ENCODE measurements at places on chromosomes 3 and 15.

DNA sequence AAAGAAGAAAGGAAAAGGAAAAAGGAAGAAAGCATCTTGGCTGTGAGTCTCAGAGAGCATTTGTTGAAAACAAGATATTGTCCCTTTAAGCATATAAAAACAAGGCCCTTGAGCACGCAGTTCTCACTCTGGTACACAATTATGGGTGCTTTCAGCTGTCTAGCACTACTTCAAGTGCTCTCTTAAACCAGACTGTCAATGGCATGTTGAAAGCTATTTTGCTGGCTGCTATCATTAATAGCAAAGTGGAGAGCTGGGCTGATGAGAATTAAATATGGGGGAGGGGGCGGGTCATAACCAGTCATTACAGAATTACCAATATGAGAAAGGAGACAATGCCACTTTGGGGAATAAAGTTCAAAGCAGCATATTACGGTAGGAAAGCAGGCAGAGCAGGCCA lies 9.3 kb downstream of the TLE3 start:
- no peak for DNase-seq

DNA sequence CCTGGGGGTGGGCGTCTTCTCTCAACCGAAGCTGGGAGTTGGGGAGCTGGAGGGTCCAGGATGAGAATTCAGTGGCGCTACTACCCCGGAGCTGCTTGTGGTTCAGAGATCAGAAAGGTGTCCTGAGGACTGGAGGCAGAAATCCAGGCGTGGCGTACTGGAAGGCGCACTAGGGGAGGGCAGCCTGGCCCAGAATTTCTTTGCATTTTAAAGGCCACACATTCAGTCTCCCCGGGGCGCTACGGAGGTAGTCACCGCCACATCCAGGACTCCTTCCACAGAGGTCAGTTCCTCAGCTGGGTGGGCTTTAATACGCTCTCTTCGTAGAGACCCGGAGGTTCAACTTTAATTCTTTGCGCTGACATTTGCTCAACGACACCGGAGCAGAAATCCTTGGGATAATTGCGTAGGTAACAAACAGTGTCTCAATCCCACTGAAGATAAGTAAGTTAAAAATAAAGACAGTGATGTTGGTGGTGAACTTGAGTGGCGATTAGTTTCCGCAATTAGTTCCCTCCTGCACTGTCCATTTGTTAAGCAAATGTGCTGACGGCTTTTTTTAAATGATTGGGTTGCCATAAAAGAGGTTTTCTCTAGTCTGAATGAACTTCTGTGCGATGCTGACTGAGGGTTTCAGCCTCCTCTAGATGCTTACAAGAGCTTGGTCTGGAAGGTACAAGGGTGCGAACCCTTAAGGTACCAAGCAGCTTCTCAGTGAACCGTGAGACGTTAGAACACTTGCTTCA lies 535 bp downstream of the MCTP2 start:
- no peak for DNase-seq

- DNase-seq, result no peak
Measured at GRCh38 chr15:62334536-62334935, 169.5 kb upstream of the C2CD4B start.

GRCh38 chr3:144039661-144040060 lies 68.0 kb downstream of the DIPK2A start:
- DNase-seq, result no peak

GRCh38 chr3:98095882-98096281 lies 8.9 kb downstream of the OR5AC2 start:
- DNase-seq, result no peak

DNA sequence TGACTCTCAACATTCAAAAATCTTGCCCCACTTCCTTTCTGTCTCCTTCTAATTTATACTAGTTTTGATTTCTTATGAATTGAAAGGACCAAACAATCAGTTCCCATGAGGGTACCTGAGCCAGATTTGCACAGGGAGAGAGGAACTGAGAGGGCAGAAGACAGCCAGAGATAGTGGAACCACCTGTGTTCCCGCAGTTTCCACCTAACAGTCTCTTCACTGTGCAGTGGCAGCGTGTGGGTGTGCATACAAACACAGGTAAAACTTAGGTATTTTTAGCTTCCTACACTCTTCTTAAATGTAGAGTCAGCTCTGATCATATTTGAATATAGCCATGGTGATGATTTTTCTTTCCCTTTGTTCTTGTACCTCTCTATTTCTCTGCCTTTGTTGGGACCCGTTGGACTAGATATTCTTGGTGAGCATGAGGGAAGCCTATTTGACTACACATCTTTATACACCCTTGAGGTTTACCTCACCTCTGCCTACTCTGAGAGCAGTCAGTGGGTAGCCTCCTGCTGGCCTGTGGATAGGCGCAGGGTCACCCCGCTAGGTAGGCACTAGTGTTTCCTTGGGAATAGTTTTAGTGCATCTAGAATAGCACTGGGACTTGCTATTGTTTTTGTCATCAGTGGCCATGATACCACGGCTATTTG lies 58.8 kb downstream of the MAP3K13 start:
- no peak for DNase-seq

DNA sequence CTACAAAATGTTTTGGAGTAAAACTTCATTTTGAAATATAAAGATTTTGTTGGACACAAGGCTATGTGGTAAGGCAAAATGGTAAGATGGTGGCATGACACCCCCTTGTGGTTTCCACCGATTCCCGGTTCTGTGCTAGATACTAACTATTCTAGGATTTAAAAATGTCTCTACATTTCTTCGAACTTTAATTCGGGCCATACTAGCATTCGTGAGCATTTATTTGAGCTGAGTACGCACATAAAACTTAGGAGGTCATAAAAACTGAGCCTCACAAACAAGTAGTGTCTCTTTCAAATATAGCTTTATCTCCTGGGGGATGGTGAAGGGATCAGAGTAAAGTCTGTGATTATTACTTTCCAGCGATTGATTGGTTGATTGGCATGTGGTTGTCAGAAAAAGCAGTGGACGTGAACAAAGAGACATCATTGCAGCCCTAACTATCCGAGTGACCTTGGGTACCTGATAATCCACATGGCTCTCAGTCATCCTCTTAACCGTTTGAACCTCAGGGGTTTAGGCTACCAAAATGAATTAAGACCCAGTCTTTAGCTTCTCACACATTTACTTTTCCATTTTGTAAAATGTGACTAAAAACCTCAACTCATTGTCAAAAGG lies 1.1 kb upstream of the ZNF639 start:
- peak; percentile 28 for DNase-seq

- peak; percentile 28 for DNase-seq
Measured at GRCh38 chr3:96813820-96814650, at the start of gene EPHA6. TSS of gene EPHA6 (plus strand) at chr3:96814594.

DNA sequence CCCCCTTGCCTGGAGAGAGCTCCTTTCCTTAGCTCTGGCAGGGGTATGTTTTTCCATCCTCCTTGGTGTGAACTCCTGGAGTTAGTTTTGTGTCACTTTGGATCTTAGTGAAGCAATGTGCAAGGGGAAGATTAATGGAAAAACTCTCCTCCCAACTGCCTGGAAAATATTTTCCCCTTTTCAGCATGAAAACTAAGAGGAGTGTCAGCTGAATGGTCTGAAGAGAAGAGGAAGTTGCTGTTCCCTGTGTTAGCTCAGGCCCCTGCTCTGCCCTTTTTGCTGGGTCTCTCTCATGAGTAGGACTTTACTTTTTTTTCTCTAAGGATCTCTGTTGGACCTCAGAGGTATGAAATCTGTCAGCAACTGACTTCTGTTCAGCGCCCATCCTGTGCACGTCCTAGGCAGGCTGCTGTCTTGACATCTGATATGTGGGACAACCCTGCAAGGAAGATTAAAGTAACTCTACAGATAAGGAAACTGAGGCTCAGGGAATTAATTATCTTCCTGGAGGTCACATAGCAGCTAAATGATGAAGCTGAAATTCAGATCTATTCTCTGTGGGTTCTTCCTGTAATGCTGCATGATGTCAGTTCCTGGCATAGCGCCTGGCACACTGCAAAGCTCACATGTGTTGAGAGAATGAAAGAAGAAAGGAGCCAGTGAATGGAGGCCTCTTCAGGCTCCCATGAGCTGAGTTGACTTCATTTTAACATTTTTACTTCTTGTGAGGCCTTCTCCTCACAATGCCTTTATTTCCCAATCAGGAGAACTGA lies 109.7 kb upstream of the GALNT15 start:
- peak; percentile 91 for DNase-seq

- no peak for DNase-seq
Measured at GRCh38 chr3:108415661-108416060, 94.7 kb downstream of the MYH15 start.

- no peak for DNase-seq
Measured at GRCh38 chr3:39724233-39724846, 85.1 kb upstream of the MYRIP start.

DNA sequence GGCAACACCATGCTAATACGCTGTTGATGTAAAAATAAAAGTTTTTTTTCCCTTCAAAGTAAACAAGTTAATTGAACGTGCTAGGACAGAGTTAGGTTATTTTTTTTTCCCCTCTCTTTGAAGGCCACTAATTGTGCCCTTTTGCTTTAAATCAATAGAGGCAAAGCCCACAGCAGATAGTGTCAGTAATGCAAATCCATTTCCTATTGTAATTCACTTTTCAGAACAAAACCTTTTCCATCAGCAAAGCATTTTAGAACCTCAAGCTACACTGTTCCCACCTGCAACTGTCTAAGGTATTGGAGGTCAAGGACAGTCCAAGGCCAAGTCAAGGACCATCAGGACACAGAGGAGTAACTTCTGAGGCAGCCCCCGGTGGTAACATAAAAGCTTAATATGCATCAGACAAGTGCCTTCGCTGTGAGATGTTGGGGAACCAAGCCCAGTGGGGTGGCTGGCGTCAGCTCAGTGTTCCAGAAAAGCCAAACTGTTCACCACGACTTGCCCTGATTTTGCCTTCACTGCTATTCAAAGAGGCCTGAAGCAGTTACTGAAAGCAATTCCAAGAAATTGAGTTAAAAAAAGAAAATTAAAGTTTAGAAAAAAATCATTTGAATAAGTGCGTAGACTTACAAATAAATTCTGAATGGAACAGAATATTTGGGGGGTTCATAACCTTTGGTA lies 65.8 kb upstream of the ICE2 start:
- no peak for DNase-seq

DNA sequence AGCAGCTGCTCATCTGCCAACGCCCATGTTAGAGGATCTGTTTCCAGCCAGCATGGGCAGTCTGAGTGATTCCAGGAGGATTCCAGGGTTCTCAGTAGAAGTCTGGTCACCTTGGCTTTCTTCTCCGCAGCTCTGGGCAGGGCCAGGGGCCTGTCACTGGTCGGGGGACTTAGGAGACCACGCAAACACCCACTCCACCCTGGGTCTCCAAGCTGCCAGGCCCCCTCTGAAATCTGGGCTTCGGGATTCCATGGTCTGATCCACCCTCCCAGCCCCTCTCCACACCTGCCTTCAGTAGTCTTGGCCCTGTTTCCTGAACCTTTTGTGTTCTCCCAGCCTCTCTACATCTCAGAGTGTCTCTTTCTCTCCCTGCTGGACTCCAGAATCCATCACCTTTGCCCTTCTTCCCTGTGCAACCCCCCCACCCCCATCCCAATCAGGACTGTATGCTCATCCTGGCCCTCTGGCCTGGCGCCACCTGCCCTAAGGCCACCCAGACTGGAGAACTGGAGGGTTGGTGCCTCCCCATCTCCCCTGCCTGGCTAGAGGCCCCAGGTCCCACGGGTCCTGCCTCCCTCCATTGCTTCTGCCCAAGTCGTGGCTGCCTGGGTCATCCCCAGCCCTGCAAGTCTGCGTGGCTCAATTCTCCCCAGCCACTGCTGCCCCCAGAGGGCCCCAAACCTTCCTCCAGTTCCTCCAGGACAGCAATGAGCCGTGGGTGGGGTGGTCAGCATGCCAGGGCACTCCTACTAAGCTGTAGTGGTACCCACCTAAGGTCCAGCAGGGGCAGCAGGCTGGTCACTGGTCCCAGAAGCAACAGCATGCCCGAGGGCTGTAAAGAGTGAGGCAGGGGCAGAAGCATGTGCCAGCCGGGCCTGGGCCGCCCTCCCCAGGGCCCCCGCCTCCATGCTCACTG lies 102.8 kb downstream of the TBC1D2B start:
- no peak for DNase-seq

DNA sequence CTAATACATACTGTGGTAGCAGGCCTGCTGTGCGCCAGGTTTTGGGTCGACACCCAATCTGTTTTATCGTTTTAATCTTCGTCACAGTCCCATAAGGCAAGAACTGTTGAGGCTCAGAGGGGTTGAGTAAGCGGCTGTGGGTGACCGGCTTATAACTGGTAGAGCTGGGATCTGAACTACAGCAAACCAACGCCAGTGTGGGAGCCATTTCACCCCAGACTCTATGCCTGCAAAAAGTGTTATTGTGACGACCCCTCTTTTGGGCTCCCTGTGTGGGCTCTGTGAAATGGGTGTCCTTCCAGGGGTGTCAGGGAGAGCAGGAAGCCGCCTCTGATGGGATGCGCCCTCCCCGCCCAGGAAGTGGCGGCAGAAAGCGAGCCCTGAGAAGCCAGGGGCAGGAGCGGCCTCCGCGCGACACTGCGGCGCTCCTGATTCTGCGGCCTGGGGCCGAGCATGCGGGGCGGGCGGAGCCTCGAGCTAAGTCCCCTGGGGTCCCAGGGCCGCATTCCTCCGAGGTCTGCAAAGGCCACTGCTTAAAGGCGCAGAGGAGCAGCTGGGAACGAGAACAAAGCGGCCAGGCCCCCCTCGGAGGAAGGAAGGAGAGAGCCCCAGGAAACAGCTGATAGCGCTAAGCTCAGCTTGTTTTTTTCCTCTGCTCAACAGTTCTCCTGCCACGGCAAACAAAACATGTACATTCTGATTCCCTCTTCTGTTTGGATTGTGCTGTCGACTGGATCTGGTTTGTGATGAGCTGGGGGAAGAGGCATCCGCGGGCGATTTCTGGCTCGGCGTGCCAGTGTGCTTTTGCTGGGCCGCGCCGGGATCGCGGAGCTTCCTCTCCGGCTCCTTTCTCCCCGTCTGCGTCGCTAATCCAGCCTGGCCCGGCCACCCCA lies 33.9 kb downstream of the GRK7 start:
- no peak for DNase-seq

- no peak for DNase-seq
Measured at GRCh38 chr3:42489937-42490227, 12.6 kb upstream of the VIPR1 start.

GRCh38 chr3:148694116-148694515 lies 3.6 kb upstream of the AGTR1 start:
- no peak for DNase-seq

- no peak for DNase-seq
Measured at GRCh38 chr3:128624526-128625138, 26.0 kb downstream of the RPN1 start.

GRCh38 chr3:151875759-151876158 lies 2.3 kb downstream of the SUCNR1 start:
- DNase-seq, result no peak

DNA sequence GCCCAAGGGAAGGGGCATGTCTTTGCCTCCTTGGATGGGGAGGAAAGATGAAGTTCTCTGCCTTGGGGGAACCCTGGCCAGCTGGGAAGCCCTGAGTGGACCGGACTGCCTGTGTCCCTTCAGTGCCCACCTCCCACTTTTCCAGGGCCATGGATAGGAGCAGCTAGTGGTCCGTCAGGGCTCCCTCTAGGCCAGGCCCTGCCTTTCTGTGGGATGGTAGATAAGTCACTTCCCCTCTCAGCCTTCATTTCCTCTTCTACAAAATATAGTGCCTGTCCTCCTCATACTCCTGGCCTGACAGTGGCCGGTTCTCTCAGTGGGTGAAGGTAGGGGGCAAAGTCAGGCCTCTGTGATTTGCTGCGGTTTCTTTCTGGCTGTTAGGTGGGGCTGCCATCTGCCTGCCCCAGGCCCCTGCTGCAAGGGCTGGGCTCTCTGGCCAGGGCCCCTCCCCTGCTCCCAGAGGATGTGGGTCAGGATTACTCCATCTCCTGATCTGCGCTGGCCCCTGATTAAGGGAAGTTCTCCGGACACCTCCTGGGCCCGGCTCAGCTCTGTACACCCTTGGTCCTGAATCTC lies 1.4 kb downstream of the PLEKHO2 start:
- DNase-seq, result no peak

GRCh38 chr3:112779558-112780480 lies 66.8 kb downstream of the CD200R1L start:
- no peak for DNase-seq
